ENCODE measurements at places on chromosomes 12 and 14. TPM values are rescaled to one million over a fixed set of nuclear protein-coding genes. Genes with fewer than 3 reads are reported as not detected.

DNA sequence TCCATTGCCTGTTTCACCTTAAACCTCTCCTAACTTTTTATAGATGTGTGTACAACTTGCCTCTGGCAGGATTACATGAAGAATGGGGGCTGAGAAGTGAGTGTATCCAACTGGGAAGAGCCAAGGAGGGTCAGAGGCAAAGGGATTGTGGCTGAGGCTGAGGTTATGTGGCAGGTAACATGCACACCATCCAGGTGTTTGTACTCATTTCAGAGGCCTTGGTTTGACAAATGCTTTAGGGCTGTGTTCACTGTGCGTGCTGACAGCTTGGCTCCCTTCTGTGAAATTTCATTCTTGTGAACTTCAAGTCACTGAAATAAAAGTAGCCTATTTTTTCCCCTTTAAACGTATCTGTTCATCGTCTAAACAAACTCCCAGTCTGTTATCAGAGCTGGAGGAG lies 47.7 kb downstream of the ANO6 start:
- DNase-seq: no peak

- no peak for DNase-seq
Measured at GRCh38 chr14:68523989-68524725, 268.7 kb downstream of the ZFP36L1 start.

DNA sequence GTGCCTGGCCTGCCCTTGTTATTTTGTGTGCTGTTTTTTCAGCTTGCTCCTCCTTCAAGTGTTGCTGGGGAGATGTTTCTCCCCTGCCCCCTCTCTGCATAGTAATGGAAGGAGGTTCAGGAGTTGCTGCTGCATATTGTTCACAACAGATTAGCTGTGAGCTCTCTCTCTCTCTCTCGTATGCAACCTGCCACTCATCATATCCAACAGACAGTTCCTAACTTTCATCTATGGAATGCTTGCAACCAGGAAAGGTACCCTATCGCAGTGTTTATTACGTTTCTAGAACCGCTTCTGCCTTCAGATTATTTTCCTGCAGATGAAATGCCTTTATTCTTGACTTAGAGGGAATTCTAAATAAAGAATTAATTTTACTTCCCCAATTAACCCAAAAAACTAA lies 372.9 kb downstream of the RMST start:
- DNase-seq: no peak

OSBPL8 gene
- polyA plus RNA-seq: 4.5 TPM

SDR9C7 gene
- not detected for polyA plus RNA-seq
